ENCODE measurements at places on chromosomes 6 and 20.
A peak's percentile ranks its signal among the peaks of the same experiment; 100 is the strongest.

GRCh38 chr6:144566868-144567615 is 281.9 kb downstream of the UTRN start:
- DNase-seq = no peak

GRCh38 chr20:32628960-32629530 is 43.9 kb upstream of the NOL4L start:
- DNase-seq = no peak

DNA sequence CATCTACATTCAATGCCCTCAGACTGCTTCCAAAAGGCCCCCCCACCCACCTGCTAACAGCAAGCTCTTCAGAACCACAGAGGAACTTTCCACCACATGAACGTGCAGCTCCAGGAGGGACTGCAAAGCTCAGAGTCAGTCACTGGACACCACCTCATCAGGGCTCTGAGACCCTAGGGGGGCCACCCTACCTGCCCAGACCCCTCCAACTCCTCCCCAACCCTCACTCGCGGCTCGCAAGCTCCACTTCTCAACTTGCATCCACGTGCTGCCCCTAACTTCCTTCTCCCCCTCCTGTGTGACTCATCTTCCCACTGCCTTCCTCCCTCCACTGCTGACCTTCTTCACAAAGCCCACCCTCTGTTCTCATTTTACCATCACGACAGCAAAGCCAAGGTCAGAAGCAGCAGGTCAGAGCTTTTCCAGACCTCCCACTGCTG is 6.5 kb downstream of the MBOAT1 start:
- no peak for DNase-seq

GRCh38 chr6:47852727-47853126 is 70.9 kb downstream of the OPN5 start:
- DNase-seq = no peak

DNA sequence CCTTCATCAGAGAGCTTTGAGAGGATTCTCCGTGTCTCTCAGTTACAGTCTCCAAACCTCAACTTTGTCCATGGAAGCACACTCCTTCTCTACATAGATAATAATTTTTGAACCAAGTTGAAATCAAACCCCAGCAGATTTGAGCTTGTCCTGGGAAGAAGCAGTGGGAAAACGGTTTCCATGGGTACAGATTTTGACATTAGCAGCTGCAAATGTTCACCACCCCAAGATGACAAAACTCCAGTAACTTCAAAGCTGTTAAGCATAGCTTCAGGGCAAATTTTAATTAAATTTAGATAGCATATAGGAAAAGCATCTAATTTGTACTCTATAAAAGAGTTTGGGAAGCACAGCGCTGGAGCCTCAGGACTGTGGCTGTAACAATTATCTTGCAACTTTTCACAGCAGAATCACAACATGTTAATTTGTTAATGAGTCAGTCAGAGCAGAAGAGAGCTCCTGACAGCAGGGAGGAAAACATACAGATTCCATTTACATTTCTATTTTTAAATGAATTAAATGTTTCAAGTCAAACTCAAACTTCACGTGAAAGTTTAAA is 240.7 kb downstream of the BMP7 start:
- DNase-seq = no peak

GRCh38 chr20:815914-816606 is 17.5 kb upstream of the FAM110A start:
- peak; percentile 39 for DNase-seq

DNA sequence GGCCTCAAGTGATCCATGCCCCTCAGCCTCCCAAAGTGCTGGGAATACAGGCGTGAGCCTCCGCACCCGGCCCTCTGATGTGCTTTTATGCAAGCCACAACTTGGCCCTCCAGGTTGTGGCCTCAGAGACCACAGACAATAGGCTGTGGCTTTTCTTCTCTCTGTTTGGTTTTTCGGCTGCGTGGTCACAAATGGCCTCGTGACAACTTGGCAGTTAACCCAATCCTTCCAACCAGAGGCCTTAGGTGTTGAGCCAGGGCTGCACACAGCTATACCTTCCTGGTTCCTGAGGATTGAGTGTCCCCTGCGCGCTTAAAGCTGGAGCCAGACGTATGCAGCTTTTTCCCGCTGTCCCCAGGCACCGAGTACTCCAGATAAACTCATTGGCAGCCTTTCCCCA is 6.3 kb upstream of the TGM3 start:
- no peak for DNase-seq

- DNase-seq = no peak
These were observed 887 bp upstream of the NSFL1C start for GRCh38 chr20:1467355-1468116.

DNA sequence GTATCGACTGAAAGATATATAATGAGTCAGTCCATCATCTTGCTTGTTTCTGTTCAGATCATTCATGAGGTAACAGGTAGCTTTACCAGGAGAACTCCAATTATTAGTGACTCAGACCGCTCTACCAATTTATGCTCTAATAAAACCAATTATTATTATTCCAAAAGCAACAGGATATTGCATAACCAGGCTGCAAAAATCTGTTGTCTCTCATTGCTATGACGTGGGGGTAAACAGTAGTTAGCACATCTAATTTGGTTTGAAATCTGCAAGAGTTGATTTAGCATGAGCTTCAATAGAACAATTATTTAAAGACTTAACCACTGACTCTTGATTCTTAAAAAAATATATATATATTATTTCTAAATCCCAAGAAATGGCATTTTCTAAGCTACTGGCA is 90.9 kb upstream of the MAP7 start:
- no peak for DNase-seq

GRCh38 chr6:4010048-4010447 is 68.9 kb downstream of the FAM217A start:
- DNase-seq = no peak

DNA sequence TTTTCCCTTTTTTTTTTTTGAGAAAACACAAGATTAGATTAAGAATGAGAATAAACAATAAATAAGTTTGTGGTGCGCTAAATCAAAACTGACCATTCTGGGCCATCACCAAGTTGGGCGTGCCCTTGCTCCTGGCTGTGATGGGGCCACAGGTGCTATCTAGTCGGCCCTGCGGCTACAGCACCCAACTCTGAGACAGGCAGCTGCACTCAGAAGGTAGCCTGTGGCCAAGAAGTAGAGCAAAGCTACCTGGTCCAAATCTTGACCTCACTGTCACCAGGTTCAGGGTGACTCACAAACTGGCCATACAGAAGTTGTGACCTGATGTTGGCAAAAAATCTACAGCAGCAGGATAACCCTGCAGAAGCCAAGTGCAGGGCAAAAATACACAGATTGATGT is 3.4 kb downstream of the TXNDC5 start:
- no peak for DNase-seq

DNA sequence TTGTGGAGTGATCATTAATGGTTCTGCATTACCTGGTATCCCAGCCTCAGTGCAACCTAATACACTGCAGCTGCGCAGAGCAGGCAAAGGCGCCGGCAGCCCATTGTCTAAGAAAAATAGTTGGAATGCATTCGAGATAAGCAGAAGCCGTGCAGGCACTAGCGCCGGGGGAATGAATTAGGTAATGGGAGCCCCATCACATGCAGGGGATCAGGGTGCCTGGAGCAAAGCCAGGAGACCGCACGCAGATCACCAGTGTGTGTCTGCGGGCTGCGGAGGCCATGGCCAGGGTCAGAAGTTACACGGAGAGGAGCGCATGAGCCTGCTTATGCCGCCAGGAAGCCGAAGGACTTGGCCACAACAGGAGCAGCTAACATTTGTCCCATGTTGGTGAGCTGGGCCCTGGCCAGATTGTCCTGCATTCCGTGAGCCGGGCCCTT is 156.8 kb downstream of the DLL1 start:
- no peak for DNase-seq

All from activated T-helper 1 cell treated with Interleukin-2 at 50 U/mL for 16 hours (primary cell).